CD4-positive, alpha-beta T cell treated with Interleukin-12 subunit alpha and Interleukin-12 subunit beta, for 1 hour (primary cell): ENCODE measurements at places on chromosomes 16 and 17.

GRCh38 chr17:30021708-30022317 lies 80.4 kb downstream of the EFCAB5 start:
- peak; percentile 58 for DNase-seq

DNA sequence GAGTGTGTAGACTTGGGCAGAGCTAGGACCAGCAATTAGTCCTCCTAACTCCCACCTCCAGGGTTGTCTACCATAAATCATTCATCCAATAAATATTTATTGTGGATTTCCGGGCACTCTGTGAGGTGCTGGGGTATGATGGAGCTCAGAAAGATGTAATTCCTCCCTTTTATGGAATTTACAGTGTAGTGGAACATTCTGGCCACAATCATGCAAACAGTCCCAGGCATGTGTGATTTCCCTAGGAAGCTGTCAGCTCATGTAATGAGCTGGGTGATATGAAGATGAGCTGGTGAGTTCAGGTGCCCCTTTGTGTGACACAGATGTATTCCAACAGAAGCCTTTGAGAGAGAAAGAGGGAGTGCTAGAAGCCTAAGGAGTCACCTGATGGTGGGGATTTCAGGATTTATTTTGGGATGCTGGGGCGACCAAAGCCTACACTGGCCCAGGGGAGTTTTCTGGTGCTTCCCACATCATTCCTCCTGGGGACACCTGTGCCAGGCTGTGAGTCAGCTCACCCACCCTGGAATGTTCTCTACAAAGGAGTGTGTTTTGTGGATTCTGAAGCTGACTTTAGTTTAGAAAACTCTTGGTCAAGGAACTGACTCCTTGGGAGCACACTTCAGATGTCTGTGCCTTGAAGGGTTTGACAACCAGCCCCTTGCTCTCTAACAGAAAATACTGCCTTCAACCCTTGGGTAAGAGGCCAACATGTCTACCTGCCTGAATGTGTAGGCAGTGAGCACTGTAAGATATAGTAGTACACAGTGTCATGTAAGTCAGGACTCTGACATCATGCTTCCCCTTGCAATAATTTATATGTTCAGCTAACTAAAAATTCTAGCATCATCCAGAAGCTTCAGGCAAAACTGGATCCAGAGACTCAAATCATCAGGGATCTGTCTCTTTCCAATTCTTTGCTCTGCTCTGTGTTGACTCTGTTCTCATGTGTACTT lies 42.9 kb downstream of the HS3ST4 start:
- DNase-seq: no peak

- DNase-seq: peak; percentile 23
Measured at GRCh38 chr16:81451753-81452680, 7.4 kb downstream of the CMIP start.

GRCh38 chr17:53792997-53793396 lies 29.7 kb upstream of the KIF2B start:
- DNase-seq: no peak

- peak; percentile 88 for DNase-seq
Measured at GRCh38 chr17:2266045-2266864, 37.3 kb downstream of the SMG6 start.

GRCh38 chr17:17204041-17204591 lies 2.0 kb downstream of the PLD6 start:
- no peak for DNase-seq

DNA sequence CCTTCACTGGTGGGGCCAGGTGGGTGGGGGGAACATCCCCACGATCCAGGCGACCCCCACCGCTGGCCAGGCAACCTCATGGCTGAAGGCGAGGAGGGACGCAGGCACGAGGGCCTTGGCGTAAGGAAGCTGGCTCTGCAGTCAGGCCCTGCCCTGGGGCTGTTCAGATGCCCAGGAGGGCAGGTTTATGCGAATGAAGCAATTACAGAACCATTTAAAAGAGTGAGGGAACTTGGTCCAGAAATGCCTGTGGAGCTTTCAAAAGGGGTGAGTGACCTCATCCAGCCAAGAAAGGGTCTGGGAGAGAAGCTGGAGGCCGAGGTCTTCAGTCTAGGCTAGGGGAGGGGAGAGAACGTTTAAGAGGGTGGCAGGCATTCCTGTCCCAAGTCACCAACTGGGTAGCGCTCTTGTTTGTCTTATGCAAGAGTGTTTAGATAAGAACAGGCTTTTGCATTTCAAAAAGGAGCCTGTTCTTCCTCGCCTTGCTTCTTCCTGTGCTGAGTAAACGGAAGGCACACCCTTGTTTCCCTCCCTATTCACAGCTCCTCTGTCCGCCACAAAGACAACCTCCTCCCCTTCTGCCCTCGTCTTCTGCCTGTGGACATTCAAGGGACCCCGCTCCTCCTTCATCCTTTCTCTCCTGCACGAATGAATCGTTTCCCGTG lies 183.5 kb upstream of the SDK2 start:
- DNase-seq: no peak

DNA sequence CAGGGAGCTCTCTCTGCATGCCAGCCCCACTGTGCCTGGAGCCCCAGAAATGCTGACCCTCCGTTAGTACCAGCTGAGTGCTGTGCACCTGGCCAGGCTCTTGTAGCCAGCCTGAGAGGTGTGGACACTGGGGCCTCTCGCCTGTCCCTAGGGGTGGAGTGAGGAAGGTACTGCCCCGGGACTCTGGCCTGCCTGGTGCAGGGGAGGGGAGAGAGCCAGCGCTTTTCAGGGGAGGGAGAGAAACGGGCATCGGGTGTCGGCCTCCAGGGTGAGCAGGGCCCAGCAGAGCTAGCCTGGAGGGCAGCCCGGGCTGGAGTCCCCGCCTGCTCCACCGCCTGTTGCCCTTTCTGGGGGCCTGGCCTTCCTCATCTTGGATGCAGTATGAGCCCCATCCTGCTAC lies 13.1 kb downstream of the MAP2K3 start:
- no peak for DNase-seq

DNA sequence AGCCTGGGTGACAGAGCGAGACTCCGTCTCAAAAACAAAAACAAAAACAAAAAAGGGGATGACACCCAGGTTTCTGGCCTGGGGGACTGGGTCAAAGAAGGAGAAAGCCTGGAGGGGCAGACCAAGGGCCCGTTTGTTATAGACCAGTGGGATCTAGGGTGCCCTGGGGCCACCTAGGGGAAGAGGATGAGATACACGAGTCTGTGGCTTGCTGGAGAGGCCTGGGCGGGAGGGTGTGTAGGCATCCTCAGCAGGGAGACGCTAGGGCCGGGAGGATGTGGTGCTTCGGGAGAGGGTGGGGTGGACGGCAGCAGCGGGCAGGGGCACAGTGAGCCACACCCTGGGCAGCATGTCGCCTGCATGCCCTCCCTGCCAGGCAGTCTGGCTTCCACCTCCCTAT lies 17.1 kb upstream of the CRK start:
- DNase-seq: no peak

DNA sequence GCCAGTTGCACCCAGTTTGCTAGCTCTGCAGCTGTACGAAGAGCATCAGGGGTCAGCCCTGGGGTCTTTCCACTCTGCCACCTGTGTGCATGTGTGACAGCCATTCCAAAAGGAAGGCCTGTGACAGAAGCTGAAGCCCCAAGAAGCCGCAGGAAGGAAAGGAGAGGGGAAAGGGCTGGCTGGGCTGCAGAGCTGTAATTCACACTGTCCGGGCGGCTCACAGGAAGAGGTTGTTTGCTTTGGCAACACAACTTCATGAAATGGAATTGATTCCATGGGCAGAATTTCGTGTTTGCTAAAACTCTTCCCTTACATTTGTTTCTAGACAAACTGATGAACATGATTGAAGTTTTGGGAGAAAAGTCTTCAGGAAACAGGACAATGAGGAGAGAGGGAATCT lies 14.8 kb downstream of the TMEM204 start:
- DNase-seq: no peak

DNA sequence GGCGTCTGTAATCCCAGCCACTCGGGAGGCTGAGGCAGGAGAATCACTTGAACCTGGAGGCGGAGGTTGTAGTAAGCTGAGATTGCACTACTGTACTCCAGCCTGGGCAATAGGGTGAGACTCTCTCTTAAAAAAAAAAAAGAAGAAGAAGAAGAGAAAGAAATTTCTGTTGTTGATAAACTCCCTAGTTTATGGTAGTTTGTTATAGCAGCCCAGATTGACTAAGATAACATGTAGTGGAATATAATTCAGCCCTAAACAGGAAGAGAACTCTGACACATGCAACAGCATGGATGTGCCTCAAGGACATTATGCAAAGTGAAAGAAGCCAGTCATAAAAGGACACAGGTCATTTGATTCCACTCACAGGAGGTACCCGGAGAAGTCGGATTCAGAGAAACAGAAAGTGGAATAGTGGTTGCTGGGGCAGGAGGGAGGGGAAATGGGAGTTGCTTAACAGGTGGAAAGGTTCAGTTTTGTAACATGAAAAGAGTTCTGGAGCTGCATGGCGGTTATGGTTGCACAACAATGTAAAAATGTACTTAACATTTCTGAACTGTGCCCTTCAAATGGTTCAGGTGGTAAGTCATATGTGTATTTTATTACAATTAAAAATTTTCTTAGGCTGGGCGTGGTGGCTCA lies 26.0 kb upstream of the PRM1 start:
- DNase-seq: no peak

DNA sequence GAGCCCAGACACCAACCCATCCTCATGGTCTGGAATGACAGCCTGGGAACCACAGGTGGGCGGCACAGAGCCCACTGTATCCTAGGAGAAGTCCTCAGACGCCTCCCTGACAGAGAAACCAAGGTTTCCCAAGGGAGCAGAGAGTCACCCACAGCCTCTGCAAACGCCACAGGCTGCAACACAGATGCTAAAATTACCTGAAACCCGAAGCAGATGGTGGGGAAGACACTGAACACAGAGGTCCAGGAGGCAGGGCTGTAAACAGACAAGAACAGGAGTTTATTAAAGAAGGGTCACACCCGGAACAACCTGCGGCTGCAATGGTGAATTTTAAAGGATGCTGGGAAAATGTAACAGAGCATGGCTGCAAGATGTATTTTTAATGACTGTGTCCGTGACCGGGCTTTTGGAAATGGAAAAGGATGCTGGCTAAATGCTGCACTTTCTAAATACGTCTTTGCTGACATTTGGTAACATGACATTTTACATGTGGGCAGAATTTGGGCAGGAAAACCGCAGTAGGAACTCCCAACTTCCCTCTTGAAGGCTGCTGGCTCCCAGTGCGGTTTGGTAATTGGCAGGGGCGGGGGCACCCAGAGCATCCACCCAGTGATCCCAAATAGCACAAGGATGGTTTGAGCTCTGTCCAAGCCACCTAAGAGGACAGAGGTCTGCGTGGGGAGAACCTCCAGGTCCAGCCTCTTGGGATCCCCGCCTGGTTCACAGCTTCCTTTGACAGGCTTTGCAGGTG lies 13.1 kb downstream of the SLC38A8 start:
- DNase-seq: no peak

DNA sequence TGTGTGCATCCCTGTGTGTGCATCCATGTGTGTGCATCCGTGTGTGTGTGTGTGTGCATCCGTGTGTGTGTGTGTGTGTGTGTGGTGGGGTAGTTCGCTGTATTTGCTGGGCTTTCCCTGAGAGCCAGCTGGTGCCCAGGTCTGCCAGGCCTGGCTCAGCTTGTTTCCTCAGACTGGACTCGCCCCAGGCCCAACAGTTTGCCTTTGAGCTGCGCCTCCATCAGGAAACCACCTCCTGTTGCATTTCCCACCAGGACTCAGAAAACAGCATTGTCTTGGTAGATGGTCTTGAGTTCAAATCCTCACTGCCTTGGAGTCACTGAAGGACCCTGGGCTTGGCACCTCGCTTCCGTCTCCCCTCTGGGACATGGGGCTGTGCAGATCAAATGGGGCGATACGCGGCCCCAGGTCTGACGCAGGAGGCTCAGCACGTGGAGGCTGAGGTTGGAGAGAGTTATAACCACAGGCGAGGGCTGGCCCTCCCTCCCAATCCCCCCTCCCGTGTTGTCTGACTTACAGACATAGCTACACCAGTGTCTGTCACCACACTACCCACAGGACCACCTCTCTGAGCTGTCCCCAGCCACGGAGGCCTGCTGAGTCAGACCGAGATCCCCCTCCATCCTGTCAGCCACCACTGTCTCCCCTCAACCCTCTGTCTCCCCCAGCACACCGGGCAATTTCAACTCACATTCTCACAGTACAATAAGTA lies 4.7 kb downstream of the ITGAE start:
- DNase-seq: peak; percentile 81

DNA sequence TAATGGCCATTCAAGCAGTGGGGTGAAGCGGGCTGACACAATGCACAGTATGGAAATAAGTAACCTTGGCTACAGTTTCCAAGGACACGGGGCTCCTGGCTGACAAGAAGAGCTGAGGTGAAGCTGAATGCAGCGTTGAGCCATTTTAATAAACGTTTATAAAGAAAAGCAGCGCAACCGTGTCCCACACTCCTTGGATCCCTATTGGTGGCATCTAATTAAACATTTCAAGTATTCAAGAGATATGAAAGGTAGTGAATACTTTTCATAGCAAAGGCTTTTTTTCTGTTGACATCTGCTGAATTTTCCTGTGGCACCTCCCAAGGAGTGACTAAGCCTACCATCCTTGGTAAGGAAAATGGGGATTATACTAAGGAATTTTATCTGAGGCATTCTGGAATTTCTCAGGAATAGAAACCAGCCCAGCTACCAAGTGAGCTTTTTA lies 26.5 kb downstream of the DUSP14 start:
- no peak for DNase-seq

DNA sequence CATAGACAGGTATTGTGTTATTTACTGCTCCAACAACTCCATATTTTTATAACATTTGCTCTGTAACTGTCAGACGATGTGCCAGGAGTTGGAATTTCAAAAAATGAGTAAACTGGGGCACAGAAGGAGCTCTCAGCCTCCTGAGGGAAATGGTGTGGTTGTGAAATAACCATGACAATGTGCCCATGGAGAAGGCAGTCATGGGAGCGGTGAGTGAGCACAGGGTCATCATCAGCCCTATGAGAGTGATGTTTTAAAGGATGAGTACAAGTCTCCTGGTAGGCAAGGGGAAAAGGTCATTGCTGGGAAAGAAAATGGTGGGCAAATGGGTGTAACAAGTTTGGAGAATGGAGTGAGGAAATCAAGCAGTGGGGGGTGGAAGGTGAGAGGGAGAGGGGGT lies 115.0 kb upstream of the SEC14L1 start:
- DNase-seq: no peak

DNA sequence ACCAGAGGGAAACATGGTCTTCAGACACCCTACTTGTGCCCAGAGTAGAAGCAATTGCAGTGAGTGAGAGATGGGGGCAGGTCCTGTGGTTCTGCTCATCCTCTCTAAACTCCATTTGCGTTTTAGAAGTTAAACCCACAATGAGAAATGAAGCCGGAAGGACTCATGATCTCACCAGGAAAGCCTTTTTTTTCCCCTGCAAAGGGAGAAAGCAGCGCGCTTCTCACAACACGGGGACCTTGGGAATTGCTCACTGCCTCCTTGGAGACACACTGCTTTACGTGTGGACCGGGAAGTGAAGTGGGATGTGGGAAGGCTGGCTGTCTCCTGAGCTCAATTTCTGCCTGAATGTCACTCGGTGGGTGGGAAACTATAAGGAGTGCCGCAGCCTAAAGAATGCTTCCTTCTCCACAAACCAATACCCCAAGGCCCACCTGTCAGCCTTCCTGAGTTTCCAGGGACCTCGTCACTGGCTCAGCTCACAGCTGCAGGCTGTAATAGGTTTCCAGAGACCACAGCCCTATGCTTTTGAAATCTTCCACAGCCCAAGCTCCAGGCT lies 365.4 kb downstream of the XYLT1 start:
- no peak for DNase-seq

- DNase-seq: no peak
Measured at GRCh38 chr17:26731005-26731921, 562.7 kb upstream of the WSB1 start.
